Caudate nucleus (tissue), 63 donors: ENCODE measurements at places on chromosomes 16 and 17.
A peak's percentile ranks its signal among the peaks of the same experiment; 100 is the strongest.

GRCh38 chr17:45437465-45438283 lies 5.0 kb upstream of the ARHGAP27 start:
- DNase-seq, result no peak

- no peak for DNase-seq
Measured at GRCh38 chr17:19014628-19015215, 10.2 kb upstream of the FAM83G start.

- no peak for DNase-seq
Measured at GRCh38 chr17:75642784-75643642, 9.8 kb downstream of the SMIM5 start.

DNA sequence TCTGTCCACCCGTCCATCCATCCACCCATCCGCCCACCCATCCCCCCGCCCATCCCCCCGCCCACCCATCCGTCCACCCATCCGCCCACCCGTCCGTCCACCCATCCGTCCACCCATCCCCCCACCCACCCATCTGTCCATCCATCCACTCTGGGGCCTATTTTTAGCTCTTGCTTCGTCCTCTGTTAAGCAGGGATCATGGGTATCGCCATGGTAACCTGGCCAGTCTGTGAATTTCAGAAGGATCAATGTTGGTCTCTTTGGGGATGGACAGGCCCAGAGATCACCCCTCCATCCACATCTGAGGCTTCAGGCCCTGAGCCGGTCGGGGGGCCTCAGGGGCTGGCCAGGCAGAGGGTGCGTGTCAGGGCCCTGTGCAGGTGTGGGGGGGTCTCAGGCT lies 15.2 kb upstream of the DPEP1 start:
- no peak for DNase-seq

DNA sequence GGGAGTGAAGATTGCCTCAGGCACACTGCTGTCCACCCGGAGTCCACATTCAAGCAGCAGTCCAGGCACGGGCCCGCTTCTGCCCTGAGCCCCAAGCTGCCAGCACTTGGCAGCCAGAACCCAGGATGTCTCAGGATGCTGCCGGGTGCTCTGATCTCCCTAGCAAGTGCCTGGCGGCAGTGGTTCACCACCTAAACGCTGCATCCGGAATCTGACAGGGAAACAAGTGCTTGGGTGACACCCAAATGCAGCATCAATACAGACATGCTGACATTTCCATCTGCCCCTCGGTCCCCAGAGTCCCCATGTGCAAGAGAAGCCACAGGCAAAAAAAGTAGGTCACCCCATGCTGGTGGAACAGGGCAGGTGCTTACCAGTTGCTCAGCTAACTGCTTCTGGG lies 197.1 kb upstream of the RPL38 start:
- DNase-seq, result no peak

DNA sequence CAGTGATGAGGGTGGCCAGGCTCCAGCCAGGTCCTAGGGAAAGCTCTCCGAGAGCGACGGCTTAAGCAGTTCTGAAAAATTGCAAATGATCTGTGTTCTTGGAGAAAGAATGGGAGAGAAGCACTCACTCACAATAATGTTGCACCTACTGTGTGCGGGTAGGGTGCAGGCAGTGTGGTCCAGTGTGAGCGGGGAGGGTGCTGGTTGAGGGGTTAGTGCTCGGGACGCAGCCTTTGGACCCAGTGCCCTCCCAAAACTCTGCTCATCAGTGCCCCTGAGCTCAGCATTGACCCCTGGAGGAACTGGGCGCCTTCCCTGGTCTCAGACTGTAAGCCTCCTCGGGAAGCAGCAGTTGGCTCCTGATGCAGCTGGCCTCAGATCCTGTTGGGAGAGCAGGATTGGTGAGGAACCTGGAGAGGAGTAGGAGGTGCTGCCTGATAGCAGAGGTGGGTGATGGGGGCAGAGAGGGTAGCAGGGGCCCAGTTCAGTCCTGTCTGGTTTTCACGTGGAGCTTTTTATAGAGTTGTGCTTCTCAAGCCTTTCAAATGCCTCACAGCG lies 23.6 kb upstream of the ZNF750 start:
- DNase-seq, result no peak

- DNase-seq, result no peak
Measured at GRCh38 chr17:30095507-30096244, 20.9 kb upstream of the NSRP1 start.

DNA sequence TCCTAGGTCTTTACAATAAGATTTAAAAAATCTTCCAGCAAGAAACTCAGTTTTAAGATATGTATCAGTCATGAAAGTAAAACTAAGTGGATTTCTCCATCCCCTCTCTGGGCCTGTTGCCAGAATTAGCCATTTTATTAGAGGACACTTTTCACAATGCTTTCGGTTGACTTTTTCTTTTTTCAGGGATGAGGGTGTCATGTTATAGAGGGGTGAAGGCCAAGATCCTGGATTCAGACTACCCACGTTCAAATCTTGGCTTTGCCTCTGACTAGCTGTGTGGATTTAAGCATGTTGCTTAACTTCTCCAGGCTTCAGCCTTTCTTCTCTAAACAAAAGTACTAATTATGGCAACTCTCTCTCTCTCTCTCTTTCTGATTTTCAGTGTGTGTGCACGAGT lies 111.7 kb upstream of the COX10 start:
- DNase-seq, result no peak

DNA sequence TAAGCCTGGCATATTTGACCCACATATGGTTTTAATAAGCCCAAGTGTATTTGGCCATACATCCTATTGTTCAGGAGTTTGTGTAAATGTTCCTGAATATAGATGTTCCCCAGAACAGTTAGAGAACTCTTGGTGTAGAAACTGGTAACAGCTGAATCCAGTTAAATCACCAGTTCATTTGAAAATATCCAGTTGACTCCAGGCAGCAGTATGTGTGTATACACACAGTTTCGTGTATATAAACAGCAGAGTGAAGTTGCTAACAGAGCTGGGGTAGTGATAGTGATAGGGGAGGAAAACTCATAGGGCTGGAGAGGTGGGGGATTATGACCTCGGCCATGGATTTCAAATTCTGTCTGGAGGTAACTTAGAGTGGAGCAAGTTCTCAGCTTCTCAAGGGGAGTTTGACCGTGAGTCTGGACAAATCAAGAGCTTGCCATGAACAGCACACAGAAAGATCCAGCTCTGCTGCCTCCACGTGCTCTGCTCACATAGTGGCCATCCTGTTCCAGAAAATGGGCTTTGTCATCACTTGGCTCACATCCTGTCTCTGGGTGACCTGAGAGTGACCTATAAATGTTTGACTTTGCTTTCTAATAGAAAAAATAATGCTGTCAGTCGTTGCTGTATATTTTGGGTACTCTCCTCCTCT lies 30.6 kb upstream of the MMD start:
- no peak for DNase-seq

DNA sequence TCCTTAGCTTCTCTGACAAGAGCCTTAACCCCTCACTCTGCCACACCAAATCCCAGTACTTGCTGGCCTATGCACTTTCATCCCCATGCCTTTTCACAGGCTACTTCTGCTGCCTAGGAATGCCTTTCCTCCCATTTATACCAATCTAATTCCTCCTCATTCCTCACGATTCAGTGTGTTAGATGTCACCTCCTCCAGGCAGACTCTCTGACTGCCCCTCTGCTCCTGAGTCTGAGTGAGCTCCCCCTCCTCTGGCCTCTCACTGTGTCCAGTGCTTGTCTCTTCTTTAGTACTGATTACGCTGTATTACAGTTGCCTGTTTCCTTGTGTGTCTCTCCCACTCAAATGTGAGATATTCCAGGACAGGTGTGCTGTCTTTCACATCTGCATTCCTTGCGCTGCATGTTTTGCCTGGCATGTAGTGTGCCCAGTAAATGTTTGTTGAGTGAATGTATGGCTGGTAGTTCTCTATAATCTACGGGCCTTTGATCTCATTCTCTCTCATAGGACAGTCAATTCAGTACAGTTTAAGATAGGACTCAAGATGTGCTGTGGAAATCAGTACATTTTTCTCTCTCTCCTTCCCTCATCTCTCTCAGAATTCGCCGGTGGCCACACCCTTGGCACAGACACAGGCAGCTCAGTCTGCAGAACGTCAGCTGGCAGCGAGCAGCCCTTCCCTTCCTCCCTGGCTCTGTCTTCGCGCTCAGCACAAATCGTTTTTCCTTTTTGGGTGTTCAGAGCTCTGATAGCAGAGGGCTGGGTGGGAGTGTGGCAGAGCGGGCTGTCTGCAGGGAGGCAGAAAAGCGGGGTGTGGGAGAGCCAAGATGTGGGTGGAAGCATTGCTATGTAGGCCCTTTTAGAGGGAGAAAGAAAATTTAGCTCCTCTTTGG lies 18.5 kb downstream of the ARL4D start:
- DNase-seq, result peak; percentile 25

DNA sequence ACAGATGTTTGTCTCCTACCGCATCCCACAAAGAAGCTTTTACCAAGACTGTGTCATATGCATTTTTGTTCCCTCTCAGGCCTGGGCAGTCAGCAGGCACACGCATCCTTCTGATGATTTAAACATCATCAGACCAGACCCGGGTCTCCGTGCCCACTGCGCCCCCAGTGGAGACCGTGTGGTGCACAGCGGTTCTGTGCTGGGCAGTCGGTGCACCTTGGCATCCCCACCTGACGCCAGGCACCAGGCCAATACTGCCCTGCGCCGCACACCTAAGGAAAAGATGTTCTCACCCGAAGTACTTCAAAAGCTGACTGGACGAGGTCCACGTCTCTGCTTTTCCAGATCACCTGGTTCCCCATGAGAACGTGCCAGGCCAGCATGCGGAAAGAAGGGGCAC lies 10.6 kb upstream of the PLD6 start:
- DNase-seq, result no peak

DNA sequence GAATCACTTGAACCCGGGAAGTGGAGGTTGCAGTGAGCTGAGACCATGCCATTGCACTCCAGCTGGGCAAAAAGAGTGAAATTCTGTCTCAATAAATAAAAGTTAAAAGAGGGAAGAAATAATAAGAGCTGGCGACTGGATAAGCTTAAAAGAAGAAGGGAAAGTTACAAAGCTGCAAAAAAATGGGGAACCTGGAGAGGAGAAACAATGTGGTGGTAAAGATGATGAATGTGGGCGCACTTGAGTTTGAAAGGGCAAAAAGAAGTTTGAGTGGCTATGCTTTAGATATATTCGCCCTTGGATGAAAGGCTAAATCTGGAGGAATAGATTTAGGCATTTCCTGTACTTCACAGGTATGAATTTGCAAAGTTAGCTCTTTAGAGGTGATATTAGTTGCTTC lies 53.0 kb upstream of the YPEL2 start:
- DNase-seq, result no peak

GRCh38 chr17:17767154-17767869 lies 69.5 kb downstream of the SREBF1 start:
- no peak for DNase-seq

GRCh38 chr17:80455784-80456183 lies 20.6 kb downstream of the NPTX1 start:
- DNase-seq, result no peak

DNA sequence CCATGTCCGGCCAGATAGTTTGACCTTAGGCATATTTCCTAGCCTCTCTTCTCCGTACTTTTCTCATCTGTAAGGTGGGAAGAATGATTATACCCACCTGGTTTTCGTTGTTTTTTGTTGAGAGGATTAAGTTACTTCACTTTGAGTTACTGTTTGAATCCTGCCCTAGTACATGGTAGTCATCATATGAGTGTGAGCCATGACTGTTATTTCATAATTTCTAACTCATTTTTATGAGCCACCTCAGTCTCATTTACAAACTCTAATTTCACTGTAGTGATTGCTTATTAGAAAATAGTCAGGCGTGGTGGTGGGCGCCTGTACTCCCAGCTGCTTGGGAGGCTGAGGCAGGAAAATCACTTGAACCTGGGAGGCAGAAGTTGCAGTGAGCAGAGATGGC lies 45.1 kb downstream of the YPEL2 start:
- no peak for DNase-seq

DNA sequence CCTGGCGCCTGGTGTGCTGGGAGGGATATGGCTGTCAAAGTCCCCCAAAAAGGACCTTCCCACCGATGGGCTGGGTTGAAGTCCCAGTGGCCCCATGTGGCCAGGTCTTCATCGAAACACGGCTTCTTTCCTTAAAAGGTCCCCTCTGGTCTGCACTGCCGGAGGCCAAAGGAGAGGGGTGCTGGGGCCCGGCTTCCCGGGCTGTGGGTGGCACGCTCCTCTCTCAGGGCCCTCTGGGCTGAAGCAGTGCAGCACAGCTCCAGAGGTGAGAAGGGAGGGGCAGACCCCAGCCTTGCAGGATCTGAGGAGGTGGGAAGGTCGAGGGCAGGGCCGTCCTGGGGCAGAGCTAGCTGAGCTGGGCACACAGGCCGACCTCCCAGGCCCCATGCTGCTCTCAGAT lies 6.7 kb downstream of the NPTX1 start:
- no peak for DNase-seq

- DNase-seq, result no peak
Measured at GRCh38 chr17:773467-774312, 8.4 kb downstream of the GLOD4 start.

DNA sequence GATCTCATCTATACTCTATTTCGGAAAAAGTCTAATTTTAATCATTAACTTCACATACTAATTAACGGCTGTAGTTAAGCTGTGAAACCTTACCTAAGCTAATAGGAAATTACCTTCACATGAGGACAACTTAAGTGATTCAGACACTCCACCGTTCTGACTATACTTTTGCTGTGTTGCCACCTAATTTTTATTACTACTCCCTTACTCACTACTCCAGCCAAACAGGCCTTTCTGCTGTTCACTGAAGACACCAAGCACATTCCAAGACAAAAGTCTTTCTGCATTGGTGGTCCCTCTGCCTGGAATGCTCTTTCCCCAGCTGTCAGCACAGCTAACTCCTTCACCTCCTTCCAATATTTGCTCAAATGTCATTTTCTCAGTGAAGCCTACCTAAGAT lies 1.3 kb downstream of the CMTR2 start:
- DNase-seq, result no peak

DNA sequence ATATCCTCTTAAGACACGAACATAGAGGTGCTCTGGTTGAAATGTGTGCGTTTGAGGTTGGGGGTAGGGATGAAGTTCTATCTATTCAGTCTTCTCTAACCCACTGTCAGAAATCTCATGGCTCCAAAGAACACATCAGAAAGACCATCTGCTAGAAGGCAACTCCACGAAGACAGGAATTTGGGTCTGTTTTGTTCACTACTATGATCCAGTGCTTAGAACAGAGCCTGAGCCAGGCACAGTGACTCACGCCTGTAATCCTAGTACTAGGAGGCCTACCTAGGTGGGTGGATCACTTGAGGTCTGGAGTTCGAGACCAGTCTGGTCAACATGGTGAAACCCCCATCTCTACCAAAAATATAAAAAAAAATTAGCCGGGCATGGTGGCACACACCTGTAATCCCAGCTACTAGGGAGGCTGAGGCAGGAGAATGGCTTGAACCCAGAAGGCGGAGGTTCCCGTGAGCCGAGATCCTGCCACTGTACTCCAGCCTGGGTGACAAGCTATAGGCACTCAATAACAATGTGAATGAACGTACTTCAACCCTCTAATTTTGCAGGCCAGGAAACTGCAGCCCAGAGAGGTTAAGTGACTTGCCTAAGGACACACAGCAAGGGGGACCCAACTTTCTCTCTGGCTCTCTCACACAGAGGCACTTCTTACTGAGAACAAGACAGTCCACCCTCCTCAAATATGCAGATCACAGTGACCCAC lies 2.3 kb downstream of the CASKIN2 start:
- no peak for DNase-seq

- DNase-seq, result no peak
Measured at GRCh38 chr17:41932816-41933389, 2.5 kb downstream of the ODAD4 start.

- DNase-seq, result no peak
Measured at GRCh38 chr16:15949210-15950160, at the start of gene ABCC1. ABCC1 (plus strand) TSS chr16:15949616; CDS start chr16:15949752, 136 bp downstream.
